Heart left ventricle (tissue), 16 donors: ENCODE measurements at places on chromosomes 4 and X. TPM values are rescaled to one million over a fixed set of nuclear protein-coding genes. Genes with fewer than 3 reads are reported as not detected.

Gene CSAG3
- total RNA-seq: not detected

Gene HMGN5
- total RNA-seq: 3.8 TPM

Gene UGT2B17
- total RNA-seq: not detected

Gene UBA1
- total RNA-seq: 116 TPM

Gene GPR143
- not detected for total RNA-seq

GRCh38 chr4:182288534-182288933 is 45.3 kb downstream of the TENM3 start:
- no peaks in the 10 kb centered on the region for H3K36me3 ChIP-seq
- no peak for DNase-seq
- H3K4me3 ChIP-seq: no peak overlapping the region
- H3K4me1 ChIP-seq: no peaks in the 10 kb centered on the region
- no peak overlapping the region for H3K27ac ChIP-seq
- H3K27me3 ChIP-seq: no peaks in the 10 kb centered on the region

GRCh38 chr4:68613752-68614151 is 37.6 kb upstream of the UGT2B17 start:
- H3K27me3 ChIP-seq: no peaks in the 10 kb centered on the region
- no peak overlapping the region for H3K27ac ChIP-seq
- H3K36me3 ChIP-seq: no peaks in the 10 kb centered on the region
- H3K4me1 ChIP-seq: no peaks in the 10 kb centered on the region
- no peak for DNase-seq
- H3K4me3 ChIP-seq: no peak overlapping the region

GRCh38 chr4:77800483-77801259 is 18.5 kb downstream of the CNOT6L start:
- H3K4me3 ChIP-seq: no peak overlapping the region
- no peaks in the 10 kb centered on the region for H3K27me3 ChIP-seq
- no peaks in the 10 kb centered on the region for H3K36me3 ChIP-seq
- H3K27ac ChIP-seq: peak overlapping the region; percentile 54
- no peak for DNase-seq

GRCh38 chr4:144509088-144510015 is 136.6 kb upstream of the HHIP start:
- no peaks in the 10 kb centered on the region for H3K27me3 ChIP-seq
- no peak for DNase-seq
- no peaks in the 10 kb centered on the region for H3K4me1 ChIP-seq

- peak within 1 kb of the TSS; percentile 89 for H3K27ac ChIP-seq
- peaks cover 30% of the 10 kb centered on the region for H3K27me3 ChIP-seq
- peaks cover 18% of the 10 kb centered on the region for H3K4me1 ChIP-seq
- DNase-seq: peak; percentile 75
- H3K4me3 ChIP-seq: peak within 1 kb of the TSS; percentile 72
Observed at GRCh38 chrX:37349221-37350033, at the start of gene PRRG1. Gene PRRG1, plus strand, starts transcription at chrX:37349364. Its CDS starts 56,886 bp downstream, at chrX:37406250.

- no peaks in the 10 kb centered on the region for H3K4me1 ChIP-seq
- H3K27ac ChIP-seq: no peak overlapping the region
- no peak overlapping the region for H3K4me3 ChIP-seq
- H3K36me3 ChIP-seq: no peaks in the 10 kb centered on the region
- no peaks in the 10 kb centered on the region for H3K27me3 ChIP-seq
Observed at GRCh38 chrX:103663981-103664762, 22.3 kb downstream of the MORF4L2 start.

- peaks cover 7% of the 10 kb centered on the region for H3K4me1 ChIP-seq
- DNase-seq: peak; percentile 8
- no peaks in the 10 kb centered on the region for H3K36me3 ChIP-seq
Observed at GRCh38 chr4:40264995-40265909, 68.4 kb downstream of the RHOH start.

DNA sequence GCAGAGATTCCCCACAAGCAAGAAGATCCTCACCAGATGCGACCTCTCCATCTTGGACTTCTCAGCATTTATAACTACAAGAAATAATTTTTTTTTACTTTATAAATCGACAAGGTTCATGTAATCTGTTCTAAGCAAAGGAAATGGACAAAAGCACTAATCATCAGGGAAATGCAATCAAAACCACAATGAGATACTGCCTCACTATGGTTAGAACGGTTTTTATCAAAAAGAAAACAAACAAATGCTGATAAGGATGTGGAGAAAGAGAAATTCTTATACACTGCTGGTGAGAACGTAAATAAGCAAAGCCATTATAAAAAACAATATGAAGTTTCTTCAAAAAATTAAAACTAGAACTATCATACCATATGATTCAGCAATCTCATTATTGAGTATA is 1382.6 kb downstream of the ARAP2 start:
- H3K27ac ChIP-seq: no peak overlapping the region
- no peaks in the 10 kb centered on the region for H3K27me3 ChIP-seq
- no peaks in the 10 kb centered on the region for H3K4me1 ChIP-seq
- H3K4me3 ChIP-seq: no peak overlapping the region

GRCh38 chr4:107665001-107665400 is 55.0 kb downstream of the PAPSS1 start:
- no peak for DNase-seq
- H3K27me3 ChIP-seq: no peaks in the 10 kb centered on the region
- H3K36me3 ChIP-seq: no peaks in the 10 kb centered on the region
- H3K4me1 ChIP-seq: peaks cover 8% of the 10 kb centered on the region
- H3K4me3 ChIP-seq: no peak overlapping the region

GRCh38 chr4:128597500-128597899 is 212.0 kb upstream of the JADE1 start:
- no peak for DNase-seq
- H3K4me1 ChIP-seq: peaks cover 27% of the 10 kb centered on the region
- no peaks in the 10 kb centered on the region for H3K36me3 ChIP-seq

- H3K27ac ChIP-seq: peak overlapping the region; percentile 29
- no peaks in the 10 kb centered on the region for H3K27me3 ChIP-seq
- no peaks in the 10 kb centered on the region for H3K36me3 ChIP-seq
- H3K4me3 ChIP-seq: no peak overlapping the region
- H3K4me1 ChIP-seq: peaks cover 66% of the 10 kb centered on the region
Observed at GRCh38 chr4:118955515-118955914, 66.9 kb downstream of the SYNPO2 start.

- DNase-seq: no peak
- no peaks in the 10 kb centered on the region for H3K36me3 ChIP-seq
- no peak overlapping the region for H3K4me3 ChIP-seq
- H3K27ac ChIP-seq: no peak overlapping the region
- H3K4me1 ChIP-seq: no peaks in the 10 kb centered on the region
Observed at GRCh38 chr4:128663325-128663724, 146.2 kb upstream of the JADE1 start.

GRCh38 chr4:80172203-80172602 is 25.1 kb upstream of the PRDM8 start:
- no peaks in the 10 kb centered on the region for H3K36me3 ChIP-seq
- no peak overlapping the region for H3K4me3 ChIP-seq
- H3K4me1 ChIP-seq: no peaks in the 10 kb centered on the region

- H3K4me1 ChIP-seq: no peaks in the 10 kb centered on the region
- H3K36me3 ChIP-seq: no peaks in the 10 kb centered on the region
Observed at GRCh38 chr4:80425124-80426100, 89.9 kb downstream of the CFAP299 start.

- no peaks in the 10 kb centered on the region for H3K36me3 ChIP-seq
- no peak overlapping the region for H3K4me3 ChIP-seq
- H3K4me1 ChIP-seq: peaks cover 2% of the 10 kb centered on the region
- no peak overlapping the region for H3K27ac ChIP-seq
- no peak for DNase-seq
- no peaks in the 10 kb centered on the region for H3K27me3 ChIP-seq
Observed at GRCh38 chrX:31320740-31321139, 248.9 kb upstream of the FTHL17 start.

- H3K4me1 ChIP-seq: no peaks in the 10 kb centered on the region
- no peak overlapping the region for H3K4me3 ChIP-seq
- no peaks in the 10 kb centered on the region for H3K36me3 ChIP-seq
- H3K27ac ChIP-seq: no peak overlapping the region
- H3K27me3 ChIP-seq: no peaks in the 10 kb centered on the region
Observed at GRCh38 chrX:43176686-43177085, 398.7 kb upstream of the PPP1R2C start.
